ENCODE measurements at places on chromosomes 16 and 17.

DNA sequence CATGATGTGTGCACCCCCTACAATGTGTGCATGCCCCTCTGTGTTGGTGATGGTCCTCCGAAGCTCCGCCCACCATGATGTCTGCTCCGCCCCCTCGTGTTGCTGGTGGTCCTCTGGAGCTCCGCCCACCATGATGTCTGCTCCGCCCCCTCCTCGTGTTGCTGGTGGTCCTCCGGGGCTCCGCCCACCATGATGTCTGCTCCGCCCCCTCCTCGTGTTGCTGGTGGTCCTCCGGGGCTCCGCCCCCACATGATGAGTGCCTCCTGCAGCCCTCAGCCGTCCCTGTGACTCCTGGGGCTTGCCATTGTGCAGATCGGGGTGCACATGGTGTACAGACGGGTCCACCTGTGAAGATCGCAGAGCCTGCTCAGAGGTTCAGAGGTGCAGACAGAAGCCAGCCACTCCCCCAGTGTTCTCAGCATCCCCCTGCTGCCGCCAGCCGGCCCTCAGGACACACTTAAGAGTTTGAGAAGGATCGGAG lies 129.1 kb upstream of the CHMP6 start:
- DNase-seq = no peak

DNA sequence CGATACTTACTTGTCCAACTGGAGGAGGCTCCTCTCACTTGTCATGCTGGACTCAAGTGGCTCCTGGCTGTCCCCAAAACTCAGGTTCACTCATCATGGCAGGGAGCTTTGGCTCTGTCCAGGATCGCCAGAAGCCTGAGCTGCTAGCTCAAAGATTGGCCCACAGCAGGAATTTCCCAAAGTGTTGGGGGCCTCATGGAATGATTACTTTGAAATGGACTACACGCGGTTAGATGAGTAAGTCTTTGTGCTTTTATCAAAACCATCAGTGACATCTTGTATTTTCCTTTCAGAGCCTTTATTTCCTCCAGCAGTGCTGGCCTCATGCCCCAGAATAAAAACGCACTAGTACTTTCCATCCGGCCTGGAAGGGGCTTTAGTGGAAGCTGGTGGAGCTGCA lies 29.2 kb upstream of the PHB1 start:
- DNase-seq = no peak

- DNase-seq = no peak
Observed at GRCh38 chr16:83792391-83792790, 15.4 kb upstream of the HSBP1 start.

DNA sequence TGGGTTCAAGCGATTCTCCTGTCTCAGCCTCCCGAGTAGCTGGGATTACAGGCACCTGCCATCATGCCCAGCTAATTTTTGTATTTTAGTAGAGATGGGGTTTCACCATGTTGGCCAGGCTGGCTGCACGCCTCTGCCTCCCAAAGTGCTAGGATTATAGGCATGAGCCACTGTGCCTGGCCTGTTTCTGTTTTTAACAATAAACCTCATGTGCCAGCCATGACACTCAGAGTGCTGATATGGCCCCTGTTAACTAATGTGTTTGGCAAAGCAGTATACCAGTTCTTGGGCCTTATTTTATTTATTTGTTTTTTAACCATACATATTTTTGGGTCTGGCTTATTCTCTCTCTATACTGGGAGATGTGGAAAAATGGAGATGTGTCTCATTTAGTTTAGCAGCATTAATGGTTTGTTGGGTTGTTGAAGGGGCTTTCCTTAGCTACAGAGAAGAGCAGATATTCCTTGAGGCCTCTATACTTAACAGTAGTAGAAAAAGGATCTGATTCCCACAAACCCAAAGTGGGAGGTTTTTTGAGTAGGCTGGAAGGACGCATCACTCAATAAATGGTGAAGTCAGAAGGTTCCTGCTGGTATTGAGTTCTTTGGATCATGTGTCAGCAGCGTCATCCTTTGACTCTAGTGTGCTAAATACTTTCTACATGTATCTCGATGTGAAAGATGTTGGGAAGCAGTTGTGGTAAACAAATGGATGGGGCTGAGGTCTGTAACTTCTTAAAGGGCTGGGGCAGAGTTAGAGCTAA lies 16.2 kb upstream of the CDK5R1 start:
- no peak for DNase-seq

DNA sequence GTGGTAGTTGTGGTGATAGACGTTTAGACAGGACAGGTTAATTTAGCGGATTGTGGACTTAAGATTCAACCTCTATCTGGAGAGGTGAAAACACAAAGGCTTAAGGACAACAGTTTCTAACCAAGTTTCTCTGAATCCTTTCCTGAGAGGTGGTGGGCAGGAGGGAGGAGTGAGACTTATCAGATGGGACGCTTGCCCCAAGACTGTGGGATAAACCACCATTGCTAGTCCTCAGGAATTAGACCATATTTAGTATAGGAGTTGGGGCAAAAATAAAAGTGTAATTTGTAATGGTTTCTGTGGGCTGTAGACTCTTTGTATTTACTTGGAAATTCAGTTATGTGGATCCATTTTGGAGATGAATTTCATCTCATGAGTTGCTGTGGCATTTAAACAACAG lies 6.6 kb downstream of the PDP2 start:
- DNase-seq = no peak

DNA sequence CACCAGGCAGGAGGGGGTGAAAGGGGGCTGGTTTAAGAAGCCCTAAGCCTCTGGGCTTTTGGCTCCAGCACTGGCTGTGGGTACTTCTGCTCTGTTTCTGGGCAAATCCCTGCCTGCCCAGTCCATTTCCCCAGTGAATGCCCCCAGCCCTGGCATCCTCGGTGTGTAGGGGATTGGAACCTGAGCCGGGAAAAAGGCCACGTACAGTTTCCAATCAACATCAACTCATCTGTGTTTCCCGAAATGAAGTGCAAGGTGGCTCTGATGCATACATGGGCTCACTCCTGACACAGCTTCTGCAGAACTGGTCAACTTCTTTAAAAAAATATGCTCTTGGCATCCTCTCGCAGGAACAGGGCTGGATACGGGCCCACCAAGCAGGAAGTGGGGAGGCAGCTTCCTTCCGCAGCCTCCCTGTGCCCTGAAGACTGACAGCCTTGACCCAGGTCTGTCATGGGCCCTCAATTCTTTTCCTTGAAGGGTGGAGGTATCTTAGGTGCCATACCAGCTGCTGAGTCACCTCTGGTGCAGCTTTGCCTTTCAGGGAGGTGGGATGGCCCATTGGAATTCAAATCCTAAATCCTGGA lies 73.3 kb downstream of the N4BP1 start:
- DNase-seq = no peak

DNA sequence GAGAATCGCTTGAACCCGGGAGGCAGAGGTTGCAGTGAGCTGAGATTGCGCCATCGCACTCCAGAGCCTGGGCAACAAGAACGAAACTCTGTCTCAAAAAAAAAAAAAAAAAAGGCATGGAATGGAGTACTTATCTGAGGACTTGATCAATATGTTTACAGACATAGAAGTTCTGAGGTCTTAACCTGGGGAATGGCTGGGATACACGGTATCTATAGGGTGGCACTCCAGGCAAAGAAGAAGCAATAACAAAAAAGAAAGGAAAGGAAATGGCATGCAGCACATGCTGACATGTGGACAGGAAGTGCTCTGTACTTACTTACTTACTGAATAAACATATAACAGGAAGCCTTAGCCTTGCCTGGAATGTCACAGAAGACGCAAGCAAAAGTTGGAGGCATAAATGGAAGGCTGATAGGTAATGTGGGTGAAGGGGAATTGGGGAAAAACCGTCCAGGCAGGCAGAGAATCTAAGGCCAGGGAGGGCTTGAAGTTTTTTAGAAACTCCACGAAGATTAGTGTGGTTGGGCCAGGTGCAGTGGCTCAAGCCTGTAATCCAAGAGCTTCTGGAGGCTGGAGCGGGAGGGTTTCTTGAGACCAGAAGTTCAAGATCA lies 10.1 kb upstream of the SPOP start:
- no peak for DNase-seq

All from stimulated activated CD4-positive, alpha-beta T cell treated with anti-CD3 and anti-CD28 coated beads, Interleukin-4, amount 100 ng/mL, for 48 hours (primary cell).